ENCODE measurements at places on chromosomes 6 and 20.

DNA sequence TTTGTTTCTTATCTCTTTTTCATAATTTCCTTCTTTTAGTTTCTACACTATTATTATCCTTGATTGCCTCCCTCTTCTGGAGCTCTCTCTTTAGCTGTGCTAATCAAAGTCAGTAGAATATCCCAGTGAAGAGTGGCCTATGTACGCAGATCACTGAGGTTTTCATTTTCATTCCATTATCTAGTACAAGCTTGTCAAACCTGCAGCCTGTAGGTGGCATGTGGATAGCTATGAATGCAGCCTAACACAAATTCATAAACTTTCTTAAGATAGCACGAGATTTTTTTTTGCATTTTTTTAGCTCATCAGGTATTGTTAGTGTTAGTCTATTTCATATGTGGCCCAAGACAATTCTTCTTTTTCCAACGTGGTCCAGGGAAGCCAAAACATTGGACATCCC lies 825.7 kb upstream of the MAP3K7 start:
- no peak for DNase-seq

- DNase-seq: no peak
Measured at GRCh38 chr6:74757813-74758212, 448.0 kb downstream of the COL12A1 start.

- DNase-seq: no peak
Measured at GRCh38 chr6:130913120-130913519, 85.9 kb downstream of the SMLR1 start.

- no peak for DNase-seq
Measured at GRCh38 chr6:138263963-138264362, 45.7 kb upstream of the PBOV1 start.

DNA sequence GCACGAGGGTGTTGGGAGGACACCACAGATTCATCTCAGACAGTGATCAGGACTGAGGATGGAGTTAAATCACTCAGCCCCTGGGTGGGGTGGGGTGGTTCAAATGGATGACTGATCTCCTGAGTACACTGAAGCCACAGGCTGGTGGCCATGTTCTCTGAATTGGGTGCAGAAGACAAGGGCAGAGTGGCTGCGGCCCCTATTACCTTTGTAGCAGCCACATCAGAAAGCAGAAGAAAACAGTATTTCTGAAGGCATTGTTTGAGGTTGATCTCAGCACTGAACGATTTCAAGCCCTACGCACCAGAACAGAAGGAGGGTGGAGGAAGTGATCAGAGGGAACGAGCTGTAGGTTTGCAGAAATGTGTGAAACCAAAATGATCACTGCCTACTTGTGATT lies 71.6 kb downstream of the SH3BGRL2 start:
- no peak for DNase-seq

DNA sequence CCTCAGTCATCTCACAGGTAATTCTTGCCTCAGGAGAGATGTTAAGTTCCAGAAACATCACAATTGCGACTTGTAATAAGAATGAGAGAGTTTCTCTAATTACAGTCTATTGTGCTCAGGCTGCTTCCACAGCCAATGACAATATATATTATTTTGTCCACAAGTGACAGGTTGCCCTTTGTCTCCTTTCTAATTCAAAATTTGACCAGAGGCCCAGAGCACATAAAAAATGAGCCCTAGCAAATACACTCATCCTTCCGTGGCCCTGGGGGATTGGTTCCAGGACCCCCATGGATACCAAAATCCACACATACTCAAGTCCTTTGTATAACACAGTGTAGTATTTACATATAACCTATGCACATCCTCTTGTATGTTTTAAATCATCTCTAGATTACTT lies 88.1 kb upstream of the TMEM170B start:
- no peak for DNase-seq

DNA sequence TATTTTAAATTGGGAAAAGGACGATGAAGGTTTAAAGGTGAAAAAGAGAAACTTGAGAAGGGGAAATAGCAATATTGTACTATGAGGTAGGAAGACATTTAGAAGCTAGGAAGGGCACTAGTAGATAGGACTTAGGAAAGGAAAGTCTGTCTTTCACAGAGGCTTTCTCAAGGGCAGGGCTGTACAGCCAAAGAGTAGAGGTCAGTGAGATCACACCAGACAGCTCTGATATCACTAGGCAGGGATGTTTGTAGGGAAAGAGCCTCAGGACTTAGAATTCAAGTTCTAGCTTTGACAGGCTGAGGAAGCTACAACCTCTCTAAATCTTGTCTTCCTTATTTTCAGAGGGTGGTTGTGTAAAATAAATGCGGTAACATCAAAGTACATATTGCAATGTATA lies 160.4 kb upstream of the SLC22A16 start:
- DNase-seq: no peak

DNA sequence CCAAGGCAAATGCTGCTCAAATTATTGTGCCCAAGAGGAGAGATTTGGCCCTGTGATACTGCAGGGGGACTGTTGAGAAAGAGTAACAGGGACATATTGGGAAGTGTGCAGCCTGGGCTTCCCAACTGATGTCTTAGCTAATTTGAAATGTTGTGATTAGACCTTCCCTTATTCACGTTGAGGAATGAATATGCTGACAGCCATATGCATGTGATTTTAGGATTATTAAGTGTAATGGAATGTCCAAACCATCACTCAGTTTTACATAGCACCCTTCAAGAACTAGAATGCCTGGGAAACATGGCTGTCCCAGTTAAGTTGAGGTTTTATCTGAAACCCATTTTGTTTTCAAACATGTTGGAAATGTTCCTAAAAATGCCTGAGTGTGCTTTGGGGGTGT lies 81.4 kb downstream of the CARMIL1 start:
- DNase-seq: no peak

DNA sequence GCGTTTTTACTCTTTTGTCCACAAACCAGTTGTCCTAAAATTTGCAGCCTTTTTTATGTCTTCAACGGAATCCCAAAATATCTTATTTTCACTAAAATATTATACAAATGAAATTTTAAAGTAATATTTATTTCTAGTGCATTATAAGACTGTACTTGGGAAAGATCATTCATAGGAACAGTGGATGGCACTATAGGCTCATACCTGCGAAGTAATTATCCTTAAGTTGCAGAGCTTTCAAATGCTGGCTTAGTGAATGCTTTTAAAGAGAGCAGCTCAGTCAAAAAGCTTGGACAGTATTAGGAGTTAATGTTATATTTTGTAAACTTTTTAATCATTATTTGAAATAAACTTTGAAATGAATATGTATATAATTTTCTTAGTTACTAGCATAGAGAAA lies 254.9 kb downstream of the CDKAL1 start:
- no peak for DNase-seq

GRCh38 chr6:79384845-79385244 lies 150.4 kb upstream of the HMGN3 start:
- no peak for DNase-seq

DNA sequence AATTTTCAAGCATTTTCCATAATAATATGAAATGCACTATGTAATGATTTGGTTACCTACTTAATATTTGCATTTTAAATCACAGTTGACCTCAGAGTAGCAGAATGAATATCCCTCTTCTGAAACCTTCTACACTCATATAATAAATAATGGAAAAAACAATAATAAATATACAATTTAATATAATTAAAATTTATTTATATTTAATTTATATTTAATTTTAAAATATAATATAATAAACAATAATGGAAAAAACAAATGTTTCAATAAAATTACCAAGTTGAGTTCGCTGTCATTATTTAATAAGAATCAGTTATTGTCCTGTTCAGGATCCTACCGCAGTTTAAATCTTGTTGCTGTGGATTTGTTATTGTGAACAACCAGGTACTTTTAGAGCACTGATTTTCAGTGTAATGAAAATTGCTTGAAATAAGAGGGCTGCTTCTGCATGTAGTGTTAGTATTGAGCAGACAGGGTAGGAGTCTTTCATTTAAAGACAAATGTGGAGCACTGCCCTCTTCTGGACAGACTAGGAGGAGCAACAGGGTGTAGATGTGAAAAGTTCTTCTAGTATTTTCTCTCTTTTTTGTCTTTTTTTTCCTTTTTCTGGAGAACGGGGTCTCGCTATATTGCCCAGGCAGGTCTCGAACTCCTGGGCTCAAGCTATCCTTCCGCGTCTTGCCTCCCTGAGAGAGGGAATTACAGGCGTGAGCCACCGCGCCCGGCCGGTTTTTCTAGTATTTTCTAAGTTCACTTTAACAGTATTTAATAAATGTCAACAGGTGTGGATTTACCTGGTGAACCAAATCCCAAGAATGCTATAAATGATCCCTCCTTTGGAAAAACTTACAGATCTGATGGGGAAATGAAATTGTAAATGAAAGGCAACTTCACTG lies 13.6 kb downstream of the TRAPPC3L start:
- peak; percentile 38 for DNase-seq

GRCh38 chr20:40320517-40321011 lies 368.5 kb downstream of the MAFB start:
- no peak for DNase-seq

DNA sequence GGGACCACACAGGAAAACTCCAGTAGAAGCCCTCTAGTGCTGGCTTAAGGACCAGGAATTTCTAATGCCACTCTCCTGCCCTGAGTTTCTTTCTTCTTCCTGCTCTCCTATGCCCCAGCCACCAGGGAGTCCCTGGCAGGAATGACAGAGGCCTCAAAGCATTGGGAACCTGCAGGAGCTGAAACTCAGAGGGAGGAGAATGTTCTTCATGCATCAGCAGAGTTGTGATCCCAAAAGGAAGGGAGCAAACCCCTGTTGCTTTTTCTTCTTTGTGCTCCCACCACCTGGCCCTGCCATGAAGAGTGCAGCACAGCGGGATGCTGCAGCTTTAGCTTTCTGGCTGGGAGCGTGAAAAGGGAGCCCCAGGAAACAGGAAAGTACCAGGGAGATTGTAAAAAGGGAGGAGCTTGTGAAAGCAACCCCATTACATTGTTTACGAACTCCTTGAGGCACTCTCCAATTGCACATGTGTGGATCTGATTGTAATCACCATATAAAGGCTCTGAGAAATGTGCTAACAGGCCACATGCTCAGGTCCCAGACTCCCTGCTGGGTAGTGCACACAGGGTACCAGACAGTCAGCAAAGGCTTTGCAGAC lies 34.7 kb upstream of the FKBP1A start:
- DNase-seq: no peak

GRCh38 chr20:41142245-41142644 lies 4.9 kb downstream of the PLCG1 start:
- DNase-seq: no peak

DNA sequence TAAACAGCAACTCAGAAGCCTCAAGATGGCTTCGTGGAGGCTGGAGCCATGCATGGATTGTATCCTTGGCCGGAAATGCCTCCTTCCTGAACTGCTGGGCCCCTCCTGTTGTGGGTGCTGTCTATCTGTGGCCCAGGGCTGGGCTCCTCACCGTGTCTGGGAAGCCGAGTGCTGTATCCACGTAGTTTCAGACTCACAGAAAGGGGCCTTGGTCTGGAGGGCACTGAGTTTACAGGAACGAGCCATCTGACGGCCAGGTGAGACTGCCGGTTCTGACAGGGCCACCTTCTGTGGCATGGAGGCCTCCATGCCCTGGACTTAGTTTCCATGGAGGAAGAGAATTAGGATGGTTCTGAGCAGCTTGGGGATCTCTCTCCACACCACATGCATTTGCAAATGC lies 142.2 kb downstream of the ERMARD start:
- no peak for DNase-seq

- no peak for DNase-seq
Measured at GRCh38 chr6:135423649-135424128, 73.9 kb downstream of the AHI1 start.

GRCh38 chr20:61805365-61805764 lies 260.3 kb downstream of the TAF4 start:
- DNase-seq: no peak

DNA sequence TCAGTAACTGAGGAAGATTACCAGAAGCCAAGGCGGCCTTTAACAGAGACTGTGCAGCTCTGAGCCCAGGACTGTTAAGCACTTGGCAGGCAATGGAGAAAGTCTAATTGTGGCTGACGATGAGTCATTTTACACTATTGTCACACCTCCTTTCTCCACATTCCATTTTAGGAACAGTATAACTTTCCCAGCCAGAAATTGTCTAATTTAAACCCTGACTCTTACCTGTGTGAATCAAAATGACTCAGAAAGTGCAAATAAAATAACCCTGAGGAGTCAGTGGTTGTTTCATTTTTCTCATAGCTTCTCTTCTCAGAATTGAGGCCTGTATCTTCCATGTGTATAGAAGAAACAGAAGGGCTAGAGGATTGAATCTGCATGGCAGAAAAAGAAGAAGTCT lies 40.0 kb upstream of the OPN5 start:
- DNase-seq: no peak

DNA sequence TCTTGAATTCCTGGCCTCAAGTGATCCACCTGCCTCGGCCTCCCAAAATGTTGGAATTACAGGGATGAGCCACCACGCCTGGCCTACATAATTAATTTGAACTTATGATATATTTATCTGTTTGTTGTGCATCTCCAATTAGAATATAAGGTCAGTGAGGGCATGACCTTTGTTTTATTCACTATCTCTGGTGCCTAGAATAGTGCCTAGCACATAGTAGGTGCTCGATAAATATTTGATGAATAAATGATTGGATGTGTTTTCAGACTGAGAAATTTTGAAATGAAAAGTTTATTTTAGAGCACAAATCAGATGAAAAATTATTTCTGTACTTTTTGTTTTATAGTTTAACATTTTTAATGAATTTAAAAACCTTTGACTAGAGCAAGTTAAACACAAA lies 19.4 kb upstream of the VEGFA start:
- DNase-seq: no peak

DNA sequence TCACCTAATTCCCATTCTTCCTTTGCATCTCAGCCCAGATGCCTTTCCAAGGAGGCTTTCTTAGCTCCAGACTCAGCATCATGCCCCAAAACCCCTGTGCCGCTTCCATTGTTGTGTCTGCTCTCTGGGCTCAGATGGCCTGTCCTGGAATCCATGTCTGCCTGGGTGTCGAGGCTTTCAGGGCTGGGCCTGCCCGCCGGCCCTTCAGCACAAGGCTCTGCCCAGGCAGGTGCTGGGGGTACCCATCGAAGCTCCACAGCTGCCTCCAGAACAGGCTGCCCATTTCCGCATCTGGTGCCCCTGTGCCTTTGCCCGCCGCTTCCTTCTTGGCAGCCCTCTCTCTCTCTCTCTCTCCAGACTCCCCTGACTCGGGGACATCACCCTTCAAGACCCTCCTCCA lies 1.2 kb downstream of the CPXM1 start:
- DNase-seq: no peak

- DNase-seq: no peak
Measured at GRCh38 chr20:58676161-58676560, 16.4 kb upstream of the NPEPL1 start.

DNA sequence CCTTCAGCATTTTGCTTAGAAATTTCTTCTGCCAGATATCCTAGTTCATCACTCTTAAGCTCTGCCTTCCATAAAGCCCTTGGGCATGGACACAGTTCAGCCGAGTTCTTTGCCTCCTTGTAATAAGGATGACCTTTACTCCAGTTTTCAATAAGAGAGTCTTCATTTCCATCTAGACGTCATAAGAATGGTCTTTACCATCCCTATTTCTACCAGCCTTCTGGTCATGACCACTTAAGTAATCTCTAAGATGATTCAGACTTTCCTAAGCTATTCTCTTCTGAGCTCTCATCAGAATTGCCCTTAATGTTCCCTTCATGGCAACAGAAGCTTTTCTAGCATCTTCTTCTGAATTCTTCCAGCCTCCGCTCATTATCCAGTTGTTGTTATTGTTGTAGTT lies 126.1 kb downstream of the TFAP2C start:
- DNase-seq: no peak
